Progenitor cell of endocrine pancreas (in vitro differentiated cells): ENCODE measurements at places on chromosomes 5 and 9. TPM values are rescaled to one million over a fixed set of nuclear protein-coding genes. Genes with fewer than 3 reads are reported as not detected.

IPPK gene
- total RNA-seq, result 10.2 and 10.8 TPM in 2 replicates

DNA sequence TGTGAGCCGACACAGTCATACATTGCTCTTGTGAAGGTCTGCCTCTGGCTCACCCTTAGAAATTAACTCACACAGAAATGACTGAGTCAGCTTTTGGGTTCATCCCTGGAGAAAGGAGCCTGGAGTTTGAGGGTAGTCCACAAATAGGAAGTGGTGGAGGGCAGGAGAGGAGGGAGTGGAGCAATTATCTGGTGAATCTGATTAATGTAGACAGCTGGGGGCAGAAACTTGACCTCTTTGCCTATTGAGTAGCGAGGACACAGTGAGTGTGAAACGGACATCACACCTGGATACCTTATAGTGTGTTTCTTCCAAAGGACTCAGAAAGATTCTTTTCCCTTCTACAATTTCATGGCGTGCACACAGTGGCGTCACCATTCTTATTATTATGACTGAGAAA is 48.5 kb upstream of the MSX2 start:
- H3K36me3 ChIP-seq, result no peaks in the 10 kb centered on the region
- no peak overlapping the region for H3K27ac ChIP-seq
- H3K4me1 ChIP-seq, result peaks cover 18% of the 10 kb centered on the region
- DNase-seq, result no peak
- H3K4me3 ChIP-seq, result no peak overlapping the region

- DNase-seq, result no peak
- peak overlapping the region; percentile 91 for H3K4me3 ChIP-seq
- peak overlapping the region; percentile 99 for H3K27ac ChIP-seq
- H3K36me3 ChIP-seq, result peaks cover 4% of the 10 kb centered on the region
Measured at GRCh38 chr5:69492923-69493395, 369 bp downstream of the OCLN start.

GRCh38 chr9:113349445-113350094 is at the start of gene BSPRY:
Gene BSPRY (plus strand): TSS chr9:113349541. CDS start chr9:113349580, 39 bp downstream.
- H3K27me3 ChIP-seq, result peaks cover 5% of the 10 kb centered on the region
- peak within 1 kb of the TSS; percentile 86 for H3K4me3 ChIP-seq
- DNase-seq, result peak; percentile 41
- peaks cover 4% of the 10 kb centered on the region for H3K36me3 ChIP-seq

- no peak for DNase-seq
- peak overlapping the region; percentile 86 for H3K4me3 ChIP-seq
- no peaks in the 10 kb centered on the region for H3K27me3 ChIP-seq
- peak overlapping the region; percentile 98 for H3K27ac ChIP-seq
- H3K4me1 ChIP-seq, result peaks cover 23% of the 10 kb centered on the region
- H3K36me3 ChIP-seq, result peaks cover 11% of the 10 kb centered on the region
Measured at GRCh38 chr5:60698336-60698735, 1.6 kb downstream of the DEPDC1B start.

DNA sequence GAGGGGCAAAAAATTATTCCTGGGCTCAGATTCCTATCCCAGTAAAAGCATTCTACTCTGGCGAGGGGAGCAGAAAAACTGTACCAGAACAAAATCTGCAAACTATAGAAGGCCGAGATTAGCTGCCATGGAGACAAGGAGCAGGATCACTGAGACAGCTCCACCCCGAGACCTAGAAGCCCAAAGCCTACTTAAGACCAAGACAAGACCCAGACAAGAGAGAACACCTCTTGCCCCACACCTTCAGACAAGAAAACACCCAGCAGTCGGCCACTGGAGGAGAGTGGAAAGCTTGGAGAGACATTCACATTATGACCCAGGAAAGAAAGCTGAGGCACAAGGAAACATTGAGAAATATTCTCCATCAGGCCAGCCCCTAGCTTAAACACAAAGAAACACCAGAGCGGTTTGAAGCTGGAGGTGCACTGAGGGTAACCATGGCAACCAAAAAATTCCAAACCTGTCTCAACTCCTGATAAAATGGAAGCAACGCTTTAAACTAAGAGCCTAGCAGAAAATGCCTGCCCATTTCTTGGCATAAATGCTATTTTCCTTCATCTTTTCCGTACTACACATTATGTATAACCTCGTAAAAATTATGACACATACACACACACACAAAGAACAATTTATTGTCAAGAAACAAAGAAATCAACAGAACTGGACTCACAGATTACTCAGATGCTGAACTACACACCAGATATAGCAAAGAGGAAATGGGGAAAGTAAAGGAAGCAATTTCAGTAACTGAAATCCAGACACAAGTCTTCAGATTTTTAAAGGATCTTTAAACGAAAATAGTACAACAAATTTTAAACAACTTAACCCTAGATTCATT is 53.8 kb upstream of the FTMT start:
- H3K27me3 ChIP-seq, result no peaks in the 10 kb centered on the region
- no peak overlapping the region for H3K27ac ChIP-seq
- H3K4me3 ChIP-seq, result no peak overlapping the region
- DNase-seq, result peak; percentile 8
- peaks cover 4% of the 10 kb centered on the region for H3K4me1 ChIP-seq
